ENCODE measurements at places on chromosomes 1 and 21.

DNA sequence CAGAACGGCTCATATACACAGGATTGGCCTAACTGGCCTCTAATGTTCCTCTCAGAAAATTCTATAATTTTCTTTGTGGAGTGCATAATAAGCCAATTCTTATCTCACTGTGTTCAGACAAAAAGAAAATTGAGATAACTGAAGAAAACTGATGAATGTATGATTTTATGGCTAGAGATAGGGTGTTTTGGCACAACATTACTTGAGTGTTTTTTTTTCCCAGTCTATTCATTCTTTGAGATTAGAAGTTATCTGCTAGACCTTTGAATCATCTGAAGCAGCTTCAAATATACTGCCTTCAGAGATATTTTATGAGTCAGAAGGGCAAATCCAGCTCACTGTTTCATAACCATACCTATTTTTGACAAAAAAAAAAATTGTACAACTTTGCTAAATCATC lies 85.6 kb downstream of the VAV3 start:
- no peak for DNase-seq

DNA sequence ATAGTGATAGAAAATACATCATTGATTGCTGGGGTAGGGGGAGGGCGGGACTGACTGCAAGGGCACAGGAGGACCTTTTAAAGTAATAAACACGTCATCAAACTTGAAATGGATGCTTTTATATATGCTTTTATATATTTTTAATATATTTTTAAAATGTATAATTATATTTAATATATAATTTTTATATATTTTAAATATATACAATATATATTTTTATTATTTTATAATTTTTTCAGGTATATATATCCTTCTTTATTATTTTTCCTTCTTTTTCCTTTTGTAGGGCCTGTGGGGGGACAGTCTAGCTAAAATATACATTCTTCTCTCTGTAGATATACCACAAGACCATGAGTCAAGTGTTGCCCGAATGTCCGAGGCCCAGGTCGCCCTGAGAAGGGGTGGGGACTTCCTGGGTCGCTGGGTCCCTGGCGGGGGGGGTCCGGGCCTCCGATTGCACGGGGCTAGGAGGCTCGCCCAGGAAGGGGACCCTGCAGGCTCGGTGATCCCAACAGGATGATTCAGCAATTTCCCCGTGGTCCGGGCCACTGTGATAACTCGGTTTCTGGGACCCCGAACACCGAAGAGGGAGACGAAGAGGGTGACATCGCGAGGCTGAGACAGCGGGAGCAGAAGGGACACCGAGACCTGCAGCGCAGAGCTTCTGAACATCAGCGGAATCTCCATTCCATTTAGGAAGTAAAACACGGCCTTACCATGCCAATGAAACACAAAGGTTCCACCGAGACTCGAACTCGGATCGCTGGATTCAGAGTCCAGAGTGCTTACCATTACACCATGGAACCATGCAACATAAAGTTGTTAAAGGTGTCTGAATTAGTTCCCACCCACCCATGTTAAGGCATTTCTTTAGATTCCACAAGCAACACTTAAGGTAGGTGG lies 112.5 kb upstream of the NBPF11 start:
- DNase-seq = peak; percentile 13

- DNase-seq = no peak
These were observed 209.7 kb upstream of the VAMP3 start for GRCh38 chr1:7561331-7561921.

- no peak for DNase-seq
These were observed 1.9 kb downstream of the CYP4B1 start for GRCh38 chr1:46800742-46801141.

DNA sequence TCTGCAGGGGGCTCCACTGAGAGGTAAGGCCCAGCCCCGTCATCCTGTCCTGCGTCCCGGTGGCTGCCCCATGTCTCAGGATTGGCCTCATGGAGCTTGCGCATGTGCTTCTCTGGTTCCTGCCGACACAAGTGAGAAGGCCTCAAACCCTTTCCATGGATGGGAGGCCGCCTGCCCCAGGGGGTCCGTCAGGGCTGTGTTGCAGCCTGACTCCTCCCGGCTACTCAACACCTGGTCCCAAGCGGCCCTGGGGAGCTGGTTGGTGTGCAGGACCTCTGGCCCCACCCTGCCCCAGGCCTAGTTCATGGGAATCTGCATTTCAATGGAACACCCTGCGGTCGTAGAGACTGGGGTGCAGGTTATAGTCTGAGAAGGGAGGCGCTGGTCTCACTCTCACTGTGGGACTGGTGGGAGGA lies 21.1 kb upstream of the PDE9A start:
- DNase-seq = no peak

GRCh38 chr1:70090875-70091274 lies 114.5 kb downstream of the LRRC40 start:
- no peak for DNase-seq

DNA sequence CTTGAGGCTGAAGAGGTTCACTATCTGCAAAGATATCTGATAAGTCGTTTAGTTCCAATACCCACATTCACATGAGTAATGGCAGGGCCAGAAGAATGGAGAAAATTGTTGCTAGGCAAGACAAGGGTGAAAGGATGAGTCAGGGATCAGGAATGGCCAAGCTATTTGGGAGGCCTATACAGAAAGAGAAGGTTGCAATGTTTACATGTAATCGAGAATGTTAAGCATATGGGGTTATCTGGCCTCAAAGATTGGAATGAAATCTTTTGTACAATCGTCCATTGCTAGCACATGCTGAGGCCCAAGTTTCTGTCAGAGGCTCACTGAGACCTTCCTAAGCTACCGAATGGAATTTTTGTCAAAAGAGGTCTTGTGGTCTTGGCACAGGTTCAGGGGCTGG lies 299.9 kb upstream of the PLD5 start:
- no peak for DNase-seq

DNA sequence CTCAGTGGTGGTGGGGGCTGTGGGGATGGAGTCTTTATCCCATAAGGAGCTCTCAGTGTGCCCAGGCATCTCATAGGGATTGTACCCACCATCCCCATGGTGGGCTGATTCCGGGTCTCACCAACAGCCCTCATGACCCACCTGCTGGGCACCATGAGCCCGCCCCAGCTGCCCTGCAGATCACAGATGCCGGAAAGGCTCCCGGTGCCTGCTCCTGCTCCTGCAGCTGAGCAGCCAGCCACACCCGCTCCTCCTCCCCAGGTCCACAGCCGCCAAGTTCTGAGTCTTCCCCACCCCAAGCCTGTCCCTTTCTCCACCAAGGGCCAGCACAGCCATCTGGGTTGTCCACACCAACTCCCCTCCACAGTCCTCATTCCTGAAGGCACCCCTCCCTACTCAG lies 15.5 kb upstream of the TSPEAR start:
- DNase-seq = no peak

GRCh38 chr1:8753736-8754135 lies 63.7 kb downstream of the RERE start:
- DNase-seq = no peak

GRCh38 chr1:70487910-70488665 lies 77.0 kb downstream of the CTH start:
- DNase-seq = no peak

DNA sequence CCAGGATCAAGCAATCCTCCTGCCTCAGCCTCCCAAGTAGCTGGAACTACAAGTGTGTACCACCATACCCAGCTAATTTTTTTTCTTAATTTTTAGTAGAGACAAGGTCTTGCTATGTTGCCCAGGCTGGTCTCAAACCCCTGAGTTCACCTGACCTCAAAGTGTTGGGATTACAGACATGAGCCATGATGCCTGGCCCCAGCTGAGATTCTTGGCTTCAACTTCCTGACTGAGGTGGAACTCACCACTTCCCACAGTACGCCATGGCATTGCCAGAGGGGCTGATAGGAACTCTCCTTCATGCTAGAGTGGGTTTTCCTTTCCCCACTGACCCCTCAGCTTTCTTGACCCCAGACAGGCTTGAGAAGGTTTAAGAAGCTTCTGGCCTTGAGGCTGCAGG lies 251.0 kb upstream of the CSF3R start:
- DNase-seq = no peak

DNA sequence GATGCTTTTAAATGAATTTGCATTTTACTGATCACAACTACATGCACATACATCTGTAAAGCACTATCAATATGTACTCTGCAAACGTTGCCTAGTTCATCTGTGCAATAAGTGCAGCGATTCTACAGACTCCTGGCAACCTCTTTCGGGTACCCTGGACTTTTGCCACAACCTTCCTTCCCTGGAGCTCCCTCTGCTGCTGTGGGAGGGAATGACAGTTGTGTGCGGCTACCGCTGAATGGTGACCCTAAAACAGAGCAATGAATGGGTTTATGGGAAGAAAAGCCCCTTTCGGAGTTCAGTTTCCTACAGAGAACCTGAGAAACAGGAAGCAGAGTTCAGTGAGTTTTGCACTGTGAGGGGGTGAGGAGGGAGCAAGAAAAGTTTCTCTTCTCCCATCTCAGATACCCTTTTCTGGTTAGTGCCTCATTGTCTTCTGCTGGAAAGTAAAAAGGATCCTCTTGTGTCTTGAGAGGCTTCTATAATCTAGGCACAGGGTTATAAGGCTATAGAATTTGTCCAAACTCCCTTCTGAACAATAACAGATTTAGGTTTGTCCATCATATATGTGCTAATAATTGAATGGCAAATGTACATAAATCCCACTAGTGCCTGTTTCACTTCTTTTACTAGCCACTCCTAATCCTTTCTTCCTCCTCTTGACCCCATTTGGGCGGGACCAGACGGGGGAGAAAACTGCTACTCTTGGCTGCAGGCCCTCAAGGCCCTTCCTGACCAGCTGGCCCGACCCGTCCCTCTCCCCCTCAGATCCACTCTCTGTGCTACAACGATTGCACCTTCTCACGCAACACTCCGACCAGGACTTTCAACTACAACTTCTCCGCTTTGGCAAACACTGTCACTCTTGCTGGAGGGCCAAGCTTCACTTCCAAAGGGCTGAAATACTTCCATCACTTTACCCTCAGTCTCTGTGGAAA lies 19.8 kb upstream of the SARS1 start:
- peak; percentile 63 for DNase-seq

GRCh38 chr1:183063349-183063748 lies 40.1 kb downstream of the LAMC1 start:
- no peak for DNase-seq

DNA sequence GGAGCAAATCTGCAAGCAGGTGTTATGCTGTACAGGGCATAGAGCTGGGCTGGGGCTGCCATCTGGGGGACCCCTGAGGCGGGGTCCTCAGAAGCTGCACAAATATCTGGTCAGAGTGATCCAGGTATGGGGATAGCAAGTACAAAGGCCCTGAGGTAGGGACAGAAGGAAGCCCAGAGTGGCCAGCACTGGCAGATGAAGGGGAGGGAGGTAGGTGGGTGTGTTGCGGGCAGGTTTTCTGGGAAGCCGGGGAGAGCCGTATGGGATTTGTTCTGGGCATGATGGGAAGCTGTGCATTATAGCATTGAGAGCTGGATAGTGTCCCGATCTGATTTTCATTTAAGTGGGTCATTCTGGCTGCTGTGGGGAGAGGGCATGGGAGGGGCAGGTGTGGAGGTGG lies 102.7 kb downstream of the ARHGEF10L start:
- no peak for DNase-seq

DNA sequence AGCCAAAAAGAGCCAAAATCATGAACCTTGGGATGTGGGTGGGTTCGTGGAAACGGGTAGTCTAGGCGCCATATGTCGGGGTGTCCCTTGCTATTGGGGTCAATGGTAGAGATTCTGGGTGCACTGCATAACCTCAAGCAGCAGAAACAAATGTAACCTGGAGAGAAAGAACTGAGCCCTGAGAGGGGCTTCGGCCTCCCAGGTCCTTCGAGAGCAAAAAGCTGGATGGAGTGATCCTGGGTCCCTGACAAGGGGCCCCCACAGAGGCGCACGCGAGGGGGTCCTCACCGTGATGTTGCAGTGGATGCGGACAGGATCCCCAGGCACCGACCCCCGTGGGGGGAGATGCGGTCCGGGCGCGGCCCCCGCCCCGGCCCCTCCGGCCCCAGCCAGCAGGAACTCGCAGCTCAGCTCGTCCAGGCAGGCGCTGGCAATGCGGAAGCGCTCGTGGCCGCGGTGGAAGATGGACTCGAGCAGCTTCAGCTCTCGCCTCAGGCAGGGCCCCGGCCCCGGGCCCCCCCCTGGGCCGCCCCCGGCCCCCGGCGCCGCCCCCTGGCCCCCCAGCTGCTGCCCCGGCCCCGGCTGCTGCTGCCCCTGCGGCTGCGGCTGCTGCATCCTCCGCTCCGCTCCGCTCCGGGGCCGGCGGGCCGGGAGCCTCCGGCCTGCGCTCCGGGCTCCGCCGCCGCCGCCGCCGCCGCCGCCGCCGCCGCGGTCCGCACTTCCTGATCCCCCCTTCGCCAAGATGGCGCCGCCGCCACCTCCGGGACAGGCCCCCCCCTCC lies at the start of gene UBE2Q1:
Gene UBE2Q1, minus strand, starts transcription at position 724 of the 781 bp plus-strand sequence. Its CDS starts 109 bp downstream, at position 615.
- DNase-seq = peak; percentile 36

GRCh38 chr1:71233645-71234044 lies 152.8 kb upstream of the ZRANB2 start:
- no peak for DNase-seq

GRCh38 chr1:27824411-27824810 lies 6.2 kb upstream of the PPP1R8 start:
- DNase-seq = no peak

DNA sequence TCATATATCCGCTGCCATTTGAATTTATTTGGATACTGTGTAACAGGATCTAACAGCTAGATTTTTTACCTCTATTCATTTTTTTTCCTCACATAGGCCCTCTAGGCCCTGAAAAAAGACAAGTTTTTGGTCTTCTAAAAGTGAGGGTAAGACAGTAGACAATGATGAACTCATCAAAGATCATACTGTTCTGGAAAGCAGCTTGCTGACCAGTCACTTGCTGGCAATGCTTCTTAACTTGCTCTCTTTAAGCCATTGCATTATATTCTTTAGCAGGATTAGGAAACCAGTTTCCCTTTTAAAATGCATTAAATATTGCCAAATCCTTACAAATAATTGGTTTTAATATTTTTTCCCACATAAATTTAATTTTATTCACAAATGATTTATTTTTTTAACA lies 65.5 kb downstream of the SYT14 start:
- no peak for DNase-seq

- DNase-seq = no peak
These were observed 87.4 kb downstream of the UBR4 start for GRCh38 chr1:19122668-19123067.

DNA sequence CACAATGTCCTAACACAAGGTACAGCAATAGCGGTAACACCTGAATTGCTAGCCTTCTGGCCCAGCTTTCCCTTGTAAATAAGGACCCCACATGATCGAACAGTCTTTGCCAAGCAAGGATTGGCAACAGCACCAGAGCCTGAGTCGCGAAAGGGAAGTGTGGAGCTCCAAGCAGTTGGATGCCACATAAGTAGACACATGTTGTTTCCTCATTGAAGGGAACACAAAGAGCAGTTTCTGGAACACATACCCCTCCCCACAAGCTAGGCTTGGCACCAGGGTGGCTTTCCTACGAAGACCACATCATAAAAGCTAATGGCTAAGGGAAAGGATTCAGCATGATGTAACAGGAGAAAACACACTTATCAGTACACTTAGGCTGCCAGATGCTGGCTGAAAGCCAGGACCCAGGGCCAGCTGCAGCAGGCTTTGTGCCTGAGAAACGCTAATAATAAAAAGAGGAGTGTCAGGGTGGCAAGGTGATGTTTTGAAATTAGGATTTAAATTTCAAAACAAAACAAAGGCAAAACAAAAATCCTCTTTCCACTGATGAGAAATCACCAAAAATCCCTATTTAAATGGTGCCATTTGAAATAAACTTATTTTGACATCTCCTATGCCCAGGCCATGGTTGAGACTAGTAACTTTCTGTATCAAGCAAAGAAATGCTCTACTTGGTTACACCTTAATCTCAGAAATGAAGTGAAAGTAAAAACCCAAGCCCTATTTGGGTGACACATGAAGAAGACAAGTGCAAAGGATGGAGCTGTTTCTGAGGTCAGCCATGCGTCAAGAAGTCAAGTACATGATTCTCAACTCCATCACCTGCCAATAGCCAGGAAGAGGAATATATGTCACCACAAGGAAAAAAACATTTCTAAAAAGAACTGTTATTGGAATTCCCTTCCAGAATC lies 11.9 kb upstream of the CPLANE2 start:
- DNase-seq = no peak

All from activated naive CD4-positive, alpha-beta T cell treated with Interleukin-2 at 50 U/mL for 16 hours (primary cell).